ENCODE measurements at places on chromosomes 5 and 9.
A peak's percentile ranks its signal among the peaks of the same experiment; 100 is the strongest.

DNA sequence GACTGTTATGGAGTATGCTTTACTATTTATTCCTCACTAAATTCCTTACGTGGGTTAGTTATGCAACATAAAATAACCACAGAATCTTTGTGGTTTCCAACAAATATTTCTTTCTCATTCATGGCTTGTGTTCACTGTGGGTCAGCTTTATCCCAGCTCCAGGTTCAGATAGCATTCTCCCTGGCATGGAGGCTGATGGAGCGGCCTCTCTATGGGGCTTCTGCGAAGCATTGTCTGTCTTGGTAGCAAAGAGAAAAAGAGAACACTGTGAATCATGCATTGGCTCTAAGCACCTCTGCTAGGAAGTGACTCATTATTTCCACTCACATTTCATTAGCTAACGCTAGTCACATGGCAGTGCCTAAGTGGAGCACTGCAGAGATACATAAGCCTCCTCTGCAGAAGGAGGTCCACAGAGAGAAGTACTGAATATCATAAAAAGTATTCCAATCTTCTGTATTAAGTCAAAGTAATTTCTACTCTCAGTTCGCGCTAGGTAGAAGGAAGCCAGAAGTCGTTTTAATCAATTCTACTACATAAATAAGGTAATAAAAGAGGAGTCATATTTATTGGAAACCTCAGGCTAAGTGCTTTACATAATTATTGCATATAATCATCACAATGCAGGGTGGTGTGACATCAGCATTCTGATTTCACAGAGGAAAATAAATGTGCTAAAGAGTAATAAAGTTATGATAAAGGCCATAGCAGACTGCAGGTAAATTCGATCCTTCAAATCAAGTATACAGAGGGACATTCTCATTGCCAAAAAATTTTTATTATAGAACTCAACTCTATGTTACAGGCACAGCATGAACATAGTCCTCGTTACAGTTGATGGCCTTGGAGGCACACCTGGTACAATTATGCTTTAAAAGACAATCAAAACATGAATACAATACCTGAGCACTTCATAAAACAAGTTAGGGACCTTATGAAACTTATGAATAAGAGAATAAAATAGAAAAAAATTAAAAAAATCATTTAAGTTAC, 531.1 kb downstream of the CETN3 start:
- no peak for DNase-seq

GRCh38 chr5:115577741-115578140, 24.5 kb downstream of the TICAM2 start:
- DNase-seq, result no peak

DNA sequence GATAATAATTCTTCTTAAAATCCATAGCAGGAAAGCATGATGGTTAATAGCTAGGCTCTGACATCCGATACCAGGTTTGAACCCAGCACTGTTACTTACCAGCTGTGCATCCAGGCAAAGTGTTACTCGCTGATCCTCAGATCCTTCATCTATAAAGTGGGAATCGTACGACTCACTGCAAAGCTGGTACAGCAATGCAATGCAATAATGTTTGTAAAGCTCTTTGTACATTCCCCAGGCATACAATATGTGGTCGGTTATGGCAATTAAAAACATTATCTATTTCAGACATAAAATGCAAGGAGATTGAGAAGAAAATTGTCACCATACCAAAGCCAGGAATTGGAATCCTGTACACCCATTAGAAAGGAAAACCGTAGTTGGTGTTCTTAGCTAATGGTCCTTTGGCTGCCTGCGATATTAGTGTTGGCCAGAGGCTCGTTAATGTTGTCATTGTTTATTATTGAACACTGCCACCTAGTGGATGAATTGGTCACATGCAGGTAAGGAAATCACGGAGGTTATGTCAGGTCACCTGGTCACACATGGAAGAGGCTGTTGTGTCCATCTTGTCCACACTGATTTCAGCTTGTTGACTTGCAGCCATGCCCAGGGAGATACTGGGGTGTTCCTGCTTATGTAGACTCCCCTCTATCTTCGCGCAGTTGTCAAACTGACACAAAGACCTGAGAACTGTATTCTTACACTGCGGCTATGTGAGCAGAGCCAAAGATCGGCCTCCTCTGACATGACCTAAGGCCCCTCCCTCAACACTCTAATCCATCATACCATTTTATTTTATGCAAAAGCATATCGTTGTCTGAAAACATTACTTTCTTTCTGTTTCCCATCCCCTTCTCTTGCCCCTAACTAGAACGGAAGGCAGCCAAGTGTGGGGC, 87.5 kb upstream of the PPP2R2B start:
- DNase-seq, result peak; percentile 45

DNA sequence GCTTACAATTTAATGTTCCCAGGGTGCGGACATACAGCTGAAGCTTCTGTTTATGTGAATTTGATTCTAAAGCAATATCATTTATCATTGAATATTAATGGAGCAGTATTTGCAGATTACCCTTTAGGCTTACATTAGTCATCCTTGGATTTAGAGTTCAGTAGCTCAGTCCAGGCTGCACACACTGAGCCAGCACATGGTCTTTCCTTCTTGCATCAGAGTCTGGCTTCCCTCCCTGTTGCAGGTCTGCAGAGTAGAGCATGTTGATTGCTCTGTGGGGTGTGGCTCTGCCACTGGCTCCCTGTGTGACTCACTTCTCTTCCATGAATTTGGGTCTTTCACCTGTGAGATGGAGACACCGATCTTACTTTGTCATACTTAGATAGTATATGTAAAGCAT, 36.8 kb downstream of the NSG2 start:
- no peak for DNase-seq

DNA sequence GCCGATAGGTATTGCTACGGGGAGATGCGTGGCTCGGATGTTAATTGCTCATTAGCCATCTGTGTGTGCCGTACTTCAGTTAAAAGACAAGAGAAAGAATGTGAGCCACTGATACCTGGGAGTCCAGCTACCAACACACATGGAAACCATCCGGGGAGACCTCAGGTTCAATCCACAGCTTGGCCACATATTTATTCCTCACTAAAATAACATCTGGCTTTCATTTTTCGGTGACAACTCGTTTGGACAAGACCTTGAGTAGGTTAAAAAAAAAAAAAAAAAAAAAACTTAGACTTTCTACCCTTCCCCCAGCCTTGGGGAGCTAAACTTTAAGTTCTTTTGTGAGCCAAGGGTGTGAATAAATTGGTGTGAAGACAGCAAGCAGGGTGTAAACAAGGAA, 84.1 kb downstream of the SLIT3 start:
- no peak for DNase-seq

- DNase-seq, result no peak
These were observed 24.6 kb downstream of the NR2F1 start for GRCh38 chr5:93607367-93608258.

GRCh38 chr9:91664663-91665062, 241.0 kb upstream of the NFIL3 start:
- DNase-seq, result no peak

DNA sequence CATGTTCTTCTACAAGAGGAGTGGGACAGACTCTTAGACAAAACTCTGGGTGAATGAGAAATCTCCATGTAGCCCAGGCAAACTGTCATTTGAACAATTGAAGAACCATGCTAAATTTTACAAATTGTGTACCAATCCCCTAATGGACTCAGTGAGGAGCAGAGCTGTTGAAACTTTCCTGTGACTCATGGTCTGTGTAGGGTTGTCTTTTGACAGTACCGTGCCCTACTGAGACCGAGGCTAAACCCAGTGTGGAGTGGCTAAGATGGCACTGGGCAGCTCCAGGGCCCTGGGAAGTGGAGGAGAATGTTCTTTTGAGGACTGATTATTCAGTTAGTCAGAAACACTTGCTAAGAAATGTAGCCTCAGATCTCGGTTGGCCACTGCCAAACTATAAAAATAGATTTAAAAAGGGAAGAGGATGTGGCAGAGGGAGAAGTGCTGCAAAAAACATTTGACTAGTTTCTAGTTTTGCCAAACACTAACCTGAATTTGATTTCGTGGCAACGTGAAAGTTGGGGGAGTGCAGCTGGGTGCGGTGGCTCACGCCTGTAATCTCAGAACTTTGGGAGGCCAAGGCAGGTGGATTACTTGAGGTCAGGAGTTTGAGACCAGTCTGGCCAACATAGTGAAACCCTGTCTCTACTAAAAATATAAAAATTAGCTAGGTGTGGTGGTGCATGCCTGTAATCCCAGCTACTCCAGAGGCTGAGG, 24.7 kb downstream of the POU4F3 start:
- DNase-seq, result no peak

GRCh38 chr5:36880761-36881160, 4.2 kb downstream of the NIPBL start:
- DNase-seq, result no peak

DNA sequence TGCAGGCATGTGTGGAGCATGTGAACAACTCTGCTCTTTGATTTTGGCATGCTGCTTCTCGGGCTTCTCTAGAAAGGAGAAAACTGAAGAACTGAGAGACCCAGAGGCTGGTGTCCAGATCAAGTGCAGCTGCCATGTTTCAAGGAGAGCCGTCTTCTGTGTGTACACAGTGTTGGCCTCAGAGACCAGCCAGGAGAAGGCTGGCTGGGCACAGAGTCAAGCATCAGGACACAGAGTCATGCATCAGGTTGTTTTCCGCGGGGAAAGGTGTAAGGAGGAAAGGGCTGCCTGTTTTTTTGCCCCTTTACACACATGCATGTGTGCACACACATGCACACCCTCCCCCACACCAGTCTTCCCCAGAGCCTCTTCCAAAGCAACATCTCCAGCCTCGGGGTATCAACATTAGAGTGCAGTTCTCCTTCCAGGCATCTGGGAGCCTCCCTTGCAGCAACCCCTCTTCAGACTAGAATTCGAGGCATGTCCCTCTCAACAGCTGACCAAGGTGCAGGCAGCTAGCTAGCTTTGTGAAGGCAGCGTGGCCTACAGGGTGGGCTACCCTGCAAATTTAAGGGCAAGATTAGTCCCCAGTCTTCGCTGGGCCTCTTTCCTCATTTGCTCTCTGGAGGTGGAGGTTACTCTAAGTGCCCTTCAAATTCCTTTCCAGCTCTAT, 180.9 kb downstream of the AOPEP start:
- no peak for DNase-seq

- DNase-seq, result no peak
These were observed 532.0 kb upstream of the GRAMD2B start for GRCh38 chr5:125891061-125891725.

GRCh38 chr5:82789095-82789494, 288.1 kb downstream of the TMEM167A start:
- no peak for DNase-seq

DNA sequence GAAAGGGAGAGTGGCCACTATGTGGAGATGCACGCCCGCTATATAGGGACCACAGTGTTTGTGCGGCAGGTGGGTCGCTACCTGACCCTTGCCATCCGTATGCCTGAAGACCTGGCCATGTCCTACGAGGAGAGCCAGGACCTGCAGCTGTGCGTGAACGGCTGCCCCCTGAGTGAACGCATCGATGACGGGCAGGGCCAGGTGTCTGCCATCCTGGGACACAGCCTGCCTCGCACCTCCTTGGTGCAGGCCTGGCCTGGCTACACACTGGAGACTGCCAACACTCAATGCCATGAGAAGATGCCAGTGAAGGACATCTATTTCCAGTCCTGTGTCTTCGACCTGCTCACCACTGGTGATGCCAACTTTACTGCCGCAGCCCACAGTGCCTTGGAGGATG, 19.8 kb downstream of the RGMB start:
- no peak for DNase-seq

- peak; percentile 42 for DNase-seq
These were observed 21.7 kb downstream of the F2RL2 start for GRCh38 chr5:76601470-76601869.

DNA sequence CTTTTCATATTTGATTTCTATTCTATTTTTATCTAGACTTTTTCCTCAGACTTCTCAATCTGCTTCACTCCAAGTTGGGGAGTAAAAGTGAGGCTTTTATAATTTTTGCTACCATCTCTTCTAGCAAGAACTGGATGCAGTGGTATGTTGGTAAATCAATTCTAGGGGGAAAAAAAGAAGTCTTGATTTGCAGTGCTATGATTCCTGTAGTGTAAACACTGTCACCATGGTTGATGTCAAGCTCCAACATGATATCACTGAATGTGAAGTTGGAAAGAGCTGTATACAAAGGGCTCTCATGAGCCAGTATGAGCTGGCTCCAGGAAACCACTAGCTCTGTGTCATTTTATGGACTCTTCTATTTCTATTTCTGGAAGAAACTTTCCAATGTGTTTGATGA, 439.2 kb downstream of the NTRK2 start:
- DNase-seq, result no peak

GRCh38 chr5:34790069-34790468, 48.9 kb upstream of the TTC23L start:
- no peak for DNase-seq

- peak; percentile 68 for DNase-seq
These were observed 178.8 kb downstream of the SPOCK1 start for GRCh38 chr5:137320056-137321045.

GRCh38 chr9:29806937-29807618, 2233.8 kb upstream of the C9orf72 start:
- no peak for DNase-seq

DNA sequence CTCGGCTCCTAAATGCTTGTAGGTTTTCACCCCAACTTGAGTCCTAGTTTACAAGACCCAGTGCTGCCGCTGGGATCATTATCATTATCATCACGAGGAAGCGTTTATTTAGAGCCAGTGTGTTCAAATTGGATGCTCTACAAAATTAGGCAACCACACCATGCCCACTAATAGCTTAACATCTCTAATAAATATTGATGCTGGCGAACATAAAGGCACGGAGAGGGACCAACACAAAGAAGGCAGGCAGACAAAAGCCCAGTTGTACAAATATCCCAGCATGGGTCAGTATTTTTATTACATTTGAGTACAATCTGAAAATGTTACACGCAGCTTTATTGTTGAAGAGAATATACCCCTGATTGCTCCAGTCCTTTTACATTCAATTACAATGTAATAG, 4.7 kb downstream of the CFAP77 start:
- DNase-seq, result no peak

DNA sequence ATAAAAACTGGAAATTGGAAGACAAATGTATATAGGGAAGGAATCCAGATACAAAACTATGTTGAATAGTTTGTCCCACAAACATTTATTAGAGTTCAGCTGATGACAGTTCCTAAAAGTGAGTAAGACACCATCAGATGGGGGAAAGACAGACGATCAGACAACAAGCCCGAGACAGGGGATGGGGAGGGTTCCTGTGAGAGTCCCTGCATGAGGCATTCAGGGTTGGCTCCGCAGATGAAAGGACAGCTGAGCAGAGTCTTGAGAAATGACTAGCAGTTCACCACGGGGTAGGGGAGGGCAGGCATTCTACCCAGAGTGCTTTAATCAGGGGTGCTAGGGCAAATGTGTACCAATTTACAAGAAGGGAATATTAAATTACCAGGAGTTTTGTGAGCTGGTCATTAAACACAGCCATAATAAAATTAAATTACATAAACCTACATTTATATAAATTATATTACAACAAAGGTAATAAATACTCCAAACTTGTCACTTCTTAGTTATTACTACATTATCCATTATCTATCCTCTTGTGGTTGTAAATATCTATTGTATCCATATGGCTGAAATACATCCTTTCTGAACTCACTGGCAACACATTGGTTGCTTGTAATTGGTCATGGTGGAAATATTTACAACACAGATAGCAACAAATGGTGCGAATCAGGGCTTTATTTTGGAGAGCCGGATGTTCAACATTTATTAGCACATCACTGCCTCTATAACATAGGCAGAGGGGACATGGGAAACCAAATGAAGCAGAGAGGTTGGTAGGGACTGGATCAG, 27.8 kb downstream of the TNFSF15 start:
- DNase-seq, result no peak
